ENCODE measurements at places on chromosomes 5 and 9.
A peak's percentile ranks its signal among the peaks of the same experiment; 100 is the strongest.

- DNase-seq, result peak; percentile 93
Measured at GRCh38 chr5:59069438-59070079, 486.7 kb downstream of the RAB3C start.

GRCh38 chr5:133993185-133993936 is 11.4 kb downstream of the VDAC1 start:
- DNase-seq, result no peak

DNA sequence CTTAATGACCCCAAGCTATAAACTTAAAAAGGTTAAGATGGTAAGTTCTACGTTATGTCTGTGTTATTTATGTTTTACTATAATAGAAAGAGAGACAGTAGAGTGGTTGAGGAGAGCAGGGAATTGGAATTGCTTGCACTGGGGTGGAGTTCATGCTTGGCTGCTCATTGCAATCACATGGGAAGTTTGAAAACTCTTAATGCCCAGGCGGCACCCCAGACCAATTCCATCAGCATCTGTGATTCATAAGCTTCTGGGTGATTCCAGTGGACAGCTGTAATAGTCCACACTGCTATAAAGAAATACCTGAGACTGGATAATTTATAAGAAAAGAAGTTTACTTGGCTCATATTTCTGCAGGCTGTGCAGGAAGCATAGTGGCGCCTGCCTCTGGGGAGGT is 323.9 kb upstream of the MSX2 start:
- DNase-seq, result no peak

DNA sequence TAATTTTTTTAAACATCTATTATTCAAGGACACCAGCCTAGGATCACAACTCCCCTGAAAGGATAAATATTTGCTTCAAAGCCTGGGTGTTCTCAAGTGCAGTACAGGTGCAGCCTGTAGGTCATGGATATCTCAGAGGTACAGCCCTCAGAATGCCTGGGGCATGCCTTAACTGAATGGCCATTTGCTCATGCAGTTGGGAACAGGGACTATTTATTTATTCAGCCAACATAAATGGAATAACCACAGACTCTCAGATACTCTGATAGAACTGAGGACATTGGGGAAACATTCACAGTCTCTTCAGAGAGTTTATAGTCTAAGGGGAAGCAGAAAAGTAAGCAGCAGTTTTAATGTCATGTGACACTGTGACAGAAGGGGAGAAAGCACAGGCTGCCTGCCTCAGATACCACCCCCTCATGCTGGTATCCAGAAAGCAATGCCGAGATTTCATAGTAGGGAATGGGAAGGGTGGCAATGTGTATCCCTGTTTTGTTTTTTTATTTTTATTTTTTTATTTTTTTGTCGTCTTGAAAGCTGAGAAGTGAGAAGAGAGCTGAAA is 112.6 kb downstream of the MACIR start:
- DNase-seq, result no peak

GRCh38 chr5:68297656-68298055 is 82.1 kb downstream of the PIK3R1 start:
- DNase-seq, result no peak

DNA sequence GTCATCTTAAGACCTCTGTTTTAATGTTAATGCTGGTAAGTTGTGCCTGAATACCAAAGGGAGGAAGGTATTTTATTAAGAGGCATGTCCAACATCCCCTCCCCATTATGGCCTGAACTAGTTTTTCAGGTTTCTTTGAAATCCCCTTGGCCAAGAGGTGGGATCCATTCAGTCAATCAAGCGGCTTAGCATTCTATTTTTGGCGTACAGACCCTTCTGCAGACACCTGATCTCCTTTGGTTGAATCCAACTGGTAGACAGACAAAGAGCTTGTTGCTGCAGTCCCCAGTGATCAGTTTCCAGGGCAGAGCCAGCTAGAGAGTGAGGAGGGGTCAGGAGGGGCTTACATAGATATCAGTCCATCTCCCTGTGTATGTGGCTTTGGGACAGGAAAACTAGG is 7.9 kb upstream of the KCNMB1 start:
- no peak for DNase-seq

- no peak for DNase-seq
Measured at GRCh38 chr9:135814421-135815095, 92.8 kb downstream of the CAMSAP1 start.

- no peak for DNase-seq
Measured at GRCh38 chr9:38417003-38417945, 7.0 kb downstream of the IGFBPL1 start.

GRCh38 chr5:18027241-18027867 is 393.1 kb downstream of the TAF11L14 start:
- no peak for DNase-seq

DNA sequence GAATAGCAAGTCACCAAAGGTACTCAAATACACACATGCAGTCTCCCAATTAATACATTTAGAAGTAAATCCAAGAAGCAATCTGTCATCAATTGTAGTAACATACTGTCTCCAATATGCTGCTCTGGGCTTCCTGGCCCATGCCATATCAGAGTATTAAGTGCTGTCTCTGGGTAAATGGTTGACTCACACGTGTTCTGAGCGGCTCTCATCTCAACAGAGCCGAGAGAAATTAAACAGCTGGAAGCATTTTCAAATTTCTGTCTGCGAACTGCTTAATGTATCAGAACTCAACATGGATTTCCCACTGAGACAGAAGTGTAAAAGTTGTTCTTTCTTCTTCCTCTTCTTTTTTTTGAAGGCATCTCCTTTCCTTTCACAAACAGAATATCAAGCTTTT is 247.3 kb upstream of the TAS2R1 start:
- no peak for DNase-seq

- no peak for DNase-seq
Measured at GRCh38 chr9:114409103-114409780, 21.5 kb upstream of the AKNA start.

DNA sequence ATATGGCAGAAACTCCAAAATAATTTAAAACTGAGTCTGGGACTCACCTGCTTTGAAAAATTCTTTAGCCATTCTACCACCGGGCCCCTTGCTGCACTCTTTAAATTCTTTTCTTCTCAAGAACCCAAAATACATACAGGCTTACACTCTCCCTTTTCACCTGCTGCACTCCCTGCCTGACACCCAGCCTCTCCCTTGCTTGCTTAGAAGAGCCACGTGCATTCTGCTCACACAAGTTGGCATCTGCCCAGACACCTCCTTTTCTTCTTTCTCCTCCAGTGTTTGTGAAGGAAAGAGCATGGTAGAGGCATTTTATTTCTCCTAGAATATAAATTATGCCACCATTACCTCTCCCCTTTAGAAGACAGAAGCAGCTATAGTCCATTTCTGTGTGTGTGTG is 39.0 kb upstream of the AOPEP start:
- no peak for DNase-seq

- no peak for DNase-seq
Measured at GRCh38 chr5:175365866-175366265, 78.1 kb downstream of the DRD1 start.

DNA sequence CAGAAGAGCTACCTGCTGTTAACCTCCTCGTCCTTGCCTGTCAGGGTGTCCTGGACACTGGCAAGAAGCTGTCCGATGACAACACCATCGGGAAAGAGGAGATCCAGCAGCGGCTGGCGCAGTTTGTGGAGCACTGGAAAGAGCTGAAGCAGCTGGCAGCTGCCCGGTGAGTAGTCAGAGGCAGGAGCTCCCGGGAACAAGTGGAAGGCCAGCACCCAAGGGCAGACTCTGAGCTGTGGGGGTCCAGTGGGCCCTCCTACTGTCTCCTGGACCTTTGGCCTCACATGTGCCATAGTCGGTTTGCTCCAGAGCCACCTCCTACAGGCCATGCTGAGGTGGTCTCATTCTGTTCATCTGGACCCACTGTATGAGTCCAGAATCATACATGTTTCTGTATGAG is 38.7 kb downstream of the DYNC2I2 start:
- DNase-seq, result no peak

DNA sequence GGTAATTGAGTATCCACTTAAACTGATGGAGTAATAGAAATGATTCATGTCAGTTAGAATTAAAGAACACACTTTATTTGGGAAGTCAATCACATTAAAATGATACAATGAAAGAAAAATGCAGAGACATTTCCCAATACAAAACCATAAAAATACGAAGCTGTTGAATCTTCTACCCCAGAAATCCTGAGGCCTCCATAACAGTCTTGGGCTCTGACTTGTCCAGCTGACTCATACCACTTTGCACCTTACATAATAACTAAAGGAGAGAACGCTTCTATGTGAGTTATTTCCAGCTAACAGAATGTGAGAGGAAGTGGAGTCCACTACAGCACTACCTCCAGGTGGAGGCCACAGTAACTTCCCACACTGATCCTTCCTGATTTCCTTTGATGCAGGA is 305.0 kb downstream of the MRPS30 start:
- DNase-seq, result peak; percentile 94

GRCh38 chr5:131944702-131945550 is 537 bp downstream of the MEIKIN start:
- no peak for DNase-seq

- no peak for DNase-seq
Measured at GRCh38 chr5:80355686-80356085, 35.9 kb downstream of the SPZ1 start.

DNA sequence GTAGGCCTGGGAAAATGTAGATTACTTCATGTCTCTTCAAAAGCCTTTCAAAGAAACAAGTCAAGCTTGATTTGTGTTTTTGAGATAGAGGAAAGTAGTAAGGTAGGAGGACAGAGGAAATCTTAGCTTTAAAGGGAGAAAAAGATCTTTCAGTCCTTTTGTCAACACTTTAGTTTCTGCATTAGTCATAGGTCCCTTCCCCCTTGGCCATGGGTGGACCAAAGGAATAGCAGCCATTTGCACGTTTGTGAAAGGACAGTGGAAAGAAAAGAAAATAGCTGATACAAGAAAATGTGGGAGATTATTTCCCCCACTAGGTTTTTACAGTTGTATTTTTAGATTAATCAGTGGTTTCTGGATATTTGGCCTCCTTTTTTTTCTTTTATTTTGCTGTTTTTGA is 121.9 kb upstream of the GRHPR start:
- DNase-seq, result no peak

DNA sequence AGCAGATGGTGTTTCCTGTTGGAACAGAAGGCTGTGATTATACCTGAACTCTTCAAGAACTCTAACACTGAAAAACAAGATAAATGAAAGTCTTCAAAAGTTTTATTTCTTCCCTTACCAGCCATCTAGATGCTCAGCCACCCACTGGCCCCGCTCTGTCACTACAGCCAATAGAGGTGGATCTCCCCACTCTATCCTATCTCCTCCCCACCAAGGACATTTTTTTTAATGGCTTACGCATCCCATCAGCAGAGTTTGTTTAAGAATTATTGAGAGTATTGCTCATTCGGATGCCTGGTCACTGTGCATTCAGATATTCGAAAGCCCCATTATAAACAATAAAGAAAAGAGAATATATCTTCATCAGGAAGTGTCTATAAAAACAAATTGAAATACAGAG is 159.4 kb downstream of the RASEF start:
- DNase-seq, result no peak

- DNase-seq, result no peak
Measured at GRCh38 chr5:98780390-98780789, 6.9 kb downstream of the RGMB start.

DNA sequence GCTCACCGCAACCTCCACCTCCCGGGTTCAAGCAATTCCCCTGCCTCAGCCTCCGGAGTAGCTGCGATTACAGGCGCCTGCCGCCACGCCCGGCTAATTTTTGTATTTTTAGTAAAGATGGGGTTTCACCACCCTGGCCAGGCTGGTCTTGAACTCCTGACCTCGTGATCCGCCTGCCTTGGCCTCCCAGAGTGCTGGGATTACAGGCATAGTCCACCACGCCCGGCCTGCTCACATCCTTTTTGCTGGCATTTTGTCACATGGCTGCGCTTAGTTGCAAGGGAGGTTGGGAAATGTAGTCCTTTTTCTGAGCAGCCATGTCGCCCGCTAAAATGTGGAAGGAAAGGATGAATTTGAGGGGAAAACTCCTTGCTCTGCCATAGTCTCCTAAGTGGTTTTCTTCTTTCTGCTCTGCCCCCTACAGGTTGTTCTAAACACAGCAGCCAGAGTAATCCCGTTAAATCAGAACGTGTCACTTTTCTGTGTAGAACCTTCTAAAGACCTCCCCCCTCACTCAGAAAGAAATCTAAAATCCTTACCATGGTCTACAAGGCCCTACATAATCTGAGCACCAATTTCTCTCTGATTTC is 57.8 kb upstream of the HSPA9 start:
- DNase-seq, result no peak

- DNase-seq, result no peak
Measured at GRCh38 chr5:42887097-42887496, 75.4 kb upstream of the SELENOP start.

GRCh38 chr5:105639068-105639467 is 2031.7 kb downstream of the EFNA5 start:
- DNase-seq, result no peak

- no peak for DNase-seq
Measured at GRCh38 chr9:70578720-70579119, 164.3 kb upstream of the KLF9 start.

GRCh38 chr5:138972230-138972629 is 97.1 kb upstream of the LRRTM2 start:
- no peak for DNase-seq
